ENCODE measurements at places on chromosomes 7 and 10. TPM values are rescaled to one million over a fixed set of nuclear protein-coding genes. Genes with fewer than 3 reads are reported as not detected.
A peak's percentile ranks its signal among the peaks of the same experiment; 100 is the strongest.

The DEPP1 gene
- 62.7 TPM for total RNA-seq

The GPRIN2 gene
- total RNA-seq: 9.4 TPM

The MUC3A gene
- 2.1 TPM for total RNA-seq

The TIAL1 gene
- 116 TPM for total RNA-seq

The UCN3 gene
- not detected for total RNA-seq

The ABLIM1 gene
- 129 TPM for total RNA-seq

The TYW1B gene
- total RNA-seq: 5.0 TPM

The SFRP4 gene
- total RNA-seq: 1.9 TPM

DNA sequence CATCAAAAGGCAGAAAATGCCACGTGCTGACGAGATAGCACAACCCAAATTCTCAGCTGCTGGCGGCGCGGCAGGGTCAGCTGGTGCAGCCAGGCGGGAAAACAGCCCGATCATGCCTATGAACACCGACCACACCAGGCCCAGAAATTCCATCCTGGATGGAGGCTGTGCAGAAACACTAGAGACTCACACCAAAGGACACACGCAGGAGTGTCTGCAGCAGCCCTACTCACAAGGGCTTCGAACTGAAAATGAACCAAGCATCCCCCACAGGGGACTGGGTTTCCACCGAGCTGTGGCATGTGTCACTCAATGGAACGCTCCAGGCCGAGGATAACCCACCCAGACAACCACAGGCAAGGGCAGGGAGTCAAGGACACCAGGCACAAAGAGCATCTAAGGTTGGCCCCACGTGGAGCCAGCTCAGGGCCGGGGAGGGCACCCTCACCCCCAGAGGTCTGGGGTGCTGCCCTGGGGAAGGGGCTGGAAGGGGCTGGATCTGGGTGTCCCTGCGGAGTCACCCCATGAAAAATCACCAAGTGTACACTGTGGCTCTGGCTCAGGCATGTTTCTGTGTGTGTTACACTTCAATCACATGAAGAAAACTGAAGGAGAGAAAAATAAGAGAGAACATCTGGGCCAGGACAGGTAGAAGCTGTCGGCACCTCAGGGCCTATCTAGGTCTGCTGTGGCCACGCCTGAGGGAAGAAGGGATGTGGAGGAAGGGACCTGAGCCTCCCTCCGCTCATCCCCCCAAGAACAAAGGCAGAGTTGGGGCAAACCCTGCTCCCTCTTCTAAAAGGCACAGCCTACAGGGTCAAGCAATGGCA is 33.0 kb downstream of the RASGEF1A start:
- peak; percentile 14 for DNase-seq

DNA sequence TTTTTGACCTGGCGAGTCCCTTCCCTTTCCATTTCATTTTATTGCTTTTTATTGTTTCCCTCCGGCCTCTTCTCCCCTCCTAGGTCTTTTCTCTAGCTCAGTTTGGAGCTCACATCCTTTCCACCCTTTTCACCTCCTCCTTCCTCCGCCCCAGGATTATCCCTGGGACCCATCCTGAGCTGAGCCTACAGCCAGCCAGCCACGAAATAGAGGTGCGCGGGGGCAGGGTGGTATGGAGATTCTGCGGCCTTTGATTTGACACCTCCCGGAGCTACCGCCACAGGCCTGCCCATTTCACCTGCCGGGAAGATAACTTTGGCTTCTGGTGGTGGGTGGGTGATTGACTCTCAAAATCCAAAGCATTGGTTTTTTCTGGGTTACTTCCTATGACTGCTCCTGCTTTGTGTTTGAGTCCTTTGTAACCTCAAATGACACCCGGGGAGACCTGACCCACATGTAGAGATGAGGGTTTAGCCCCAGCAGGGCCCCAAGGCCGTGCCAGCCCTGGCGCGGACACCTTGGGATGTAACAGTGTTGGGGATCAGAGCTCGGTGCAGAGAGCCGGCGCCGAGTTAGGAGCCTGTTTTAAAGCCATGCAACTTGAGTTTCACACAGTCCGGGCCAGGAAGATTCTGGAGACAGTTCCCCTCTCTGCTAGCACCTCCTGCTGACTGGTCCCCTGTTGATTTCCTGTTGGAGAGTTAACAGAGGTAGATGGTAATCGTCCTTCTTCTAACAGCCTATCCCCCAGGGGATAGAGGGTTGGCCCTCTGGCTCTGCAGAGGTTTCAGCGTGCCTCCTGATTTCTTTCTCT is 1.5 kb downstream of the DUSP5 start:
- DNase-seq: no peak

DNA sequence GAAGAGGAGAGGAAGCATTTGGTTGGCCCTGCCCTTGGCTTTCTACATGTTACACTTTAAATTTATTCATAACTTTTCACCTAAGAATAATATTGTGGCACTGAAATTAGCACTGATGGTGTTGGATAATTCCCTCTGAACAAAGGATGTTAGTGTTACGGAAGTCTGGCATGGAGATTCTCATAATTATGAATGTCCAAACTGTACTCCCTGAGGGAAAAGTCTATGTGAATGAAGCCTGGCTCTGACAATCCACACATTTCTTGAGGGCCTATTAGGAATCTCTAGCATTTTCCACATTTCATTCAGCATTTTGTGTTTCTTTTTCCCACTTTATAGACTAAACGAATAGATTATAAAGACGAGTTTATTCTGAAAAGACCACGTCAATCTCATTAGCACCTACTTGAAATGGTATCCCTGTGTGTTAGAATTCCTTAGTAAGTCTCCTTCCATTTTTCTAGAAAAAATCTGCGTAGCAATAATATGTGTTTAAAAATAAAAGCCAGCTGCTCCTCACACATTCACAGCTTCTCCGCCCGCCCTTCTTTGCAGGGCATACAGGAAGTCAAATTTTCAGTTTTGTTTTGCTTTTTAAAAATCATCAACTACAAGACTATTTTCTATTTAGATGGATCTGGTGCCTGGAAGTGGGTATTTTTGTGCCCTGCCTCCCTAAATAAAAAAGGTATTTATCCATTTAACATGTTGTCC is 131.8 kb upstream of the PALS2 start:
- no peak for DNase-seq

GRCh38 chr10:80161321-80162083 is 29.0 kb downstream of the PLAC9 start:
- DNase-seq: no peak

GRCh38 chr7:131786204-131786603 is 229.8 kb upstream of the PODXL start:
- no peak for DNase-seq

GRCh38 chr10:51313773-51314478 is 239.6 kb downstream of the PRKG1 start:
- DNase-seq: no peak

DNA sequence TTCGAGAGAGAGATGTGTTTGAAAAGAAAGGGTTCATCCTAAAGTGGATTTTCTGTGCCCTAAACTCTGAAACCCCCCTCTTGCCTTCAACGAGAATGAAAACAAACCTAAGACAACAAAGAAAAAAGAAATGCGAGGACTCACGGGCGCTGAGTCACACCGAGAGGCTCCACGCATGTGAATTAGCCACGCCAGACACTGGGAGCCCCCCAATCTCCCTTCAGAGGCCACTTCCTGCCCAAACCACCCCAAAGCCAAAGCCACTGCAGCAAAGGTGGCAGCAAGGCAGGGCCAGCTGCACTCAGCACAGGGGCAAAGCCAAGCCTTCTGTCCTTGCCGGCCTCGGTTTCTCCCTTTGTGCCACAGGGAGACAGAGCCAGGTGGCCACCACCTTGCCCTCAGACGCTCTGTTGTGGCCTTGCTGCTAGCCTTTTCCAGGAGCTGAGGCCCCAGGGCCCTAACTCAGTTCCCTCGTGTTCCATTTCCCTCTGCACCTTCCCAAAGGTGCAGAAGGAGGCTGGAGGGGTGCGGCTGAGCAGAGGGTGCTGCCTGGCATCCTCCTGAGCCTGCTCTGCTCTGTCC is 93.3 kb downstream of the FAM53B start:
- no peak for DNase-seq

GRCh38 chr7:84647797-84648757 is 453.5 kb upstream of the SEMA3A start:
- no peak for DNase-seq

- DNase-seq: no peak
Measured at GRCh38 chr7:23467806-23468525, 2.3 kb downstream of the IGF2BP3 start.

DNA sequence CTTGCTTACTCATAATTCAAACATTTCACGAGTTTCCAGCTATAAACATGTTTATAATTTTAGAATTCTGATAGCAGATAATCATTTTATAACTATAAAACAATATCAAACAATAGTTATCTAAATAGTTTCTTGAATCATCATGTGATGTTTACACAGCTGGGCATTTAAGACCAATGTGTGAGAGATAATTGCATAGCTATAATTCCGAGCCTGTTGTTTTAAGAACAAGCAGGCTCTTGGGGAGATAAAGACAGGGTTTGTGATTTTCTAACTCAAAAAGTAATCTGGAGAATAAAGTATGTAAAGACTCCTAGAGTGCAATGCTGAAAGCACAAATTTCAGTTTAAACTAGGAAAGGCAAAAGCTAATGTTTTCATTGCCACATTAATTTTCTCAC is 331.2 kb downstream of the LRRTM3 start:
- no peak for DNase-seq

- DNase-seq: no peak
Measured at GRCh38 chr7:143299346-143299745, 11.2 kb downstream of the CASP2 start.

GRCh38 chr7:82091126-82091684 is 321.4 kb upstream of the HGF start:
- DNase-seq: no peak

GRCh38 chr7:36967387-36967786 is 243.1 kb upstream of the AOAH start:
- peak; percentile 60 for DNase-seq

DNA sequence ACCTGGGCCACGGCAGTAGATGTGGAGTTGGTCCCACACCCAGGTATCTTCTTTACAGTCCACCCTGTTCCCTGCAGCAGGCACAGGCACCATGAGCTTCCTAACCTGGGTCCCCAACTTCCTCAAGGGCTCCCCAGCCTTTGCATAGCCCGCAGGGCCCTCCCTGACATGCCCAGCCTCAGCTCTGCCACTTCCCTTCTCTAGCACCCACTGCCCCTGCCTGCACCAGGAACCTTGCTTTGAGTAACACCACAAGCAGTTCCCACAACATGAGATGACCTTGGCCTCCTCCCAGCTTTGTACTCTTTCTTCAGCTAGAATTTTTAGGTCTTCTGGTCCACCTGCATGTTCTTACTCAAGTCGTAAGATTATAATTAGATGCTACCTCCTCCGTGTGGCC is 92.2 kb upstream of the ZPBP start:
- no peak for DNase-seq

DNA sequence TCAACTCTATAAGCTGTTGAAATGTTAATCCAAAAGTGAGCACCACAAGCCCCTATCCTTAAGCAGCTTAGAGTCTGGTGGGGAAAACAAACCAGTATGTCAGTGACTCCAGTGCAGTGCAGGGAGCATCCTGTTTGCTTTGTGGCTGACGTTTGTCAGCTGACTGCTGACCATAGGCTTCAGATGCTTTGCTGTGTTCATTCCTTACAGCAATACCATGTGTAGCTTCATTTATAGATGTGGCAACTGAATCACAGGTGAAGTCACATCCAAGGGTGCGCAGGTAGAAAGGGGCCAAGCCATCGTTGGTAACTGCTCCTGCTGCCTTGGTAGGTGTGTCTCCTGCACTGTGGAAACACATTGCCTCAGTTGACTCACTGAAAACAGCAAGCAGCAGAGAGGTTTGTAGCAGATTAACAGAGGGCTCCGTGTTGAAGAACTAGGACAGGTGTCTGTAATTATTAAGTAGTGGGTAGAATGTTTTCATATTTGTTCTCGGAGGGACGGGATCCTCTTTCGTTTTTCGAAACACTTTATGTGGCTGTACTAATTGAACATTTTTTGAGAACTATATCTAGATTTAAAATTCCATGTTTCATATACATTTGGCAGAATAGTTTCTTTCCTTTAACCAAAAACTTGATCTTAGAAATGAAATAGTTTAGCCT is 2.0 kb downstream of the INSIG1 start:
- DNase-seq: no peak

DNA sequence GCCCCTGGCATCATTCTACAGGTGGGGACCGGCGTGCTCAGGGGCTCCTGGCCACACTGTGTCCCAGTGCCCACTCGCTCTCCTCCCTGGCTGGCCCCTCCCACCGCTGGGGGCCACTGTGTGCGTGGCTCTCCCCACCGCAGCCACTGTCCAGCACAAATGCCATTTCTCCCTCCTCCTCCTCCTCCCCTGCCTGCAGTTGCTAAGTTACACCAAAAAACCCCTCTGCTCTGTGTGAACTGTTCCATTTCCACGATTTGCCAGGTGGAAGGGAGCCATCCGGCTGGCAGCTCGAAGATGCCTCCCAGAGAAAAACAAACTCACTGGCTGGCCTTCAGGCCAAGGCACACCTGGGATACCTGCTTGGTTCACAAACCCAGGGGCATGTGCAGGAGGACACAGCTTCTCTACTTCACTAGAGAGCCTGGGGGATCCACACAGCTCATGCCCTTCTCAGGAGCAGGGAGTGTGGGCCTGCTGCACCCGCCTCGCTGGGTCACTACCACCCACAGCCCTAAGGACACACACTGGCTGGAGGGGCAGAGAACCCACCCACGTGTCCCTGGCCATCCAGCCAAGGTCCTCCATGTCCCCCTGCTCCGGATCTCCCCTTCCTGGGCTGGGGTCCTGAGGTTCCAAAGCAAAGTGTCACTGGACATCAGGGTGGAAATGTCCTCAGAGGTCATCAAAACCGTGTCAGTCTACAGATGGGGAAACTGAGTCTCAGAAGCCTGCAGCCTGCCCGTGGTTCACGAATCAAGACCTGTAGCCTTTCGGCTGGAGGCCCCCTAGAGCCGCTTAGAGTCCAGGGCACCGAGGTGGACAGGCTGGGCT is 1.7 kb downstream of the RASGEF1A start:
- no peak for DNase-seq

DNA sequence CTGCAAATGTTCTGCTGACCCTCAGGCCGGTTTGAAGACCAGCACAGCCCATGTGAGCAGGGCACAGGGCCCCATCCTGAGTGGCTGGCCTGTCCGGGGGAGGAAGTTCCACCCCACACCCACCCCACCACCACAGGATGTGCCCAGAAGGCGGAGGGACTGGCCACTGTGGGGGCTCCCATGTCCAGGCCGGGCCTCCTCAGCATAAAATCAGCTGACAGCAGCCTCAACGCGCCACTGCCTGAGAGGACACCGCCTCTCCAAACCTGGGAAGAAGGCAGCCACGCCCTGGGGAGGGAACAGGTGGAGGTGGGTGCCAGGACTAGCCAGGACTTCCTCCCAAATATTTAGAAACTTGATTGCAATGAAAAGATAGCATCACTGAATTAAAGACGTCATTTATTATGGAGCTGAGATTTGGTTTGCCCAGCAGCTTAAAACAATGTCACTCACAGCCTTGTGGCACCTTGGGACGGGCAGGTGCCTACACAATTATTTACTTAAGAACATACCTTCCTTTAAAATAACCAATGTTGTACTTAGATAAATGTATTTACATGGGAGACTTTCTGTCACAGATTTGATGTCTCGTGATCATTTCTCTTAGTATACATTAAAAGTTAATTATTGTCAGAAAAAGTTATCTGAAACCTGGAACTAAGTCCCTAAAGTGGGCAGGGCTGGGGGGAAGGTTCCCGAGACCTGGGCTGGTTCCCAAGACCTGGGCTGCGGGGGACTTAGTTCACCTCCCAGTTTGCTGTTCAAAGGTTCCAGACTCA is 27.3 kb upstream of the FAM20C start:
- DNase-seq: no peak

GRCh38 chr7:100407285-100408180 is 21.0 kb downstream of the ZCWPW1 start:
- DNase-seq: peak; percentile 56
